Bone marrow (tissue), 2 donors: ENCODE measurements at places on chromosomes 4 and X.

DNA sequence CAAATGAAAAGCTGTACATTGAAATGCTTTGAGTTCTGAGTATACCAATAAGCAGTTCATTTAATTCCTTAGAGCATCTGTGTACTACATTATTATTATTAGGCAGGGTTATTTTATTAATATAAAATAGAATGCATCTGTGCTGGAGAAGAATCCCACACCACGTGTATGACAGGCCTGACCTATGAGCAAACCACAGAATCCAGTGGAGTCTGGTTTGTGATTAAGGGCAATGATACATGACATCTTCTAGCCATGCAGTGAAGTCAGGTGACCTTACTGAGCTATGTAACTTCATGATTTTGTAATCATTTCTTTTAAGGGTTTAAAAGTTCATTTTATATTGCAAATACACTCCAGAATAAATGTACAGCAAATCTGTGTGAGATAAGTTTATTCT, 1165.0 kb upstream of the TENM3 start:
- DNase-seq = no peak

- no peak for DNase-seq
Observed at GRCh38 chr4:109078724-109079123, 223.7 kb downstream of the COL25A1 start.

- no peak for DNase-seq
Observed at GRCh38 chr4:42428036-42428435, 30.7 kb downstream of the SHISA3 start.

- no peak for DNase-seq
Observed at GRCh38 chr4:84501721-84502267, 2.7 kb upstream of the NKX6-1 start.

DNA sequence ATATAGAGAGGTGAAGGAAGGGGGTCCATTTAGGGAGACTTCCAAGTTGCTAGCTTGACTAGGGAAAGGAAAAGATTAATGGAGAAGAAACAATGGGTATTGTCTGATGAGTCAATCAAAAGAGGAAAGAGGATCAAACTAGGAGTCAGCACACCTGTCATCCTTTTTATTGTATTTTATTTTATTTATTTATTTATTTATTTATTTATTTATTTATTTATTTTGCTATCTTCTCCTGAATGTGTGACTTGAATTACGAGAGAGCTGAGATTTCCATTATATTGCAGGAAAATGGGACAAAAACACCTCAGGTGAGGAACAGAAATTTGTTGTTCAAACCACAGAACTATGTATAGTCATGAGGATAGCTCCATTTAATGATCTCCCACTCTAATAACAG, 58.9 kb downstream of the NUDT11 start:
- no peak for DNase-seq

- no peak for DNase-seq
Observed at GRCh38 chr4:145307763-145308430, 127.5 kb upstream of the OTUD4 start.

GRCh38 chrX:53595266-53595810, 91.2 kb downstream of the HUWE1 start:
- DNase-seq = no peak

GRCh38 chr4:8281519-8282133, 12.1 kb downstream of the HTRA3 start:
- no peak for DNase-seq

- DNase-seq = peak; percentile 67
Observed at GRCh38 chrX:38612281-38612680, 50.9 kb downstream of the TSPAN7 start.
